Neuronal stem cell (in vitro differentiated cells): ENCODE measurements at places on chromosomes 3 and 15.

- DNase-seq, result no peak
Measured at GRCh38 chr15:55789066-55789660, 46.2 kb upstream of the PRTG start.

DNA sequence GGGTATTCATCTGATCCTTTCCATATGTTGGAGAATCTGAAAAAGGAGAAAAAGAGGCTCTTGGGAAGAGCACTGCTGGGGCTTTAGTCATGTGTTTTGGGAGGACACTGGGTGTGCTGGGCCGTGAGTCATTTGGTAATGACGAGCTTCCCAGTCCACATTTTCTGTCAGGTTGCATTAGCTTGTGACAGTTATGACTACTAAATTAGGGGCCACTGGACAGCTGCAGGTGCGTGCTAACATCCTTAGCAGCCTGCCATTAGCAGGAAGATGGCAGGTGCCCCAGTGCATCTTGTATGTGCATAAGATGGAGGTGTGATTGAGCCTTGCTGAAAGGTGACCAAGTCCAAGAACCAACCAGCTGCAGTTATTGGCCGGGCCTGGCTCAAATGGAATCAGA is 242.4 kb downstream of the RYR3 start:
- DNase-seq, result no peak

- no peak for DNase-seq
Measured at GRCh38 chr3:69359339-69359893, 26.5 kb downstream of the FRMD4B start.

DNA sequence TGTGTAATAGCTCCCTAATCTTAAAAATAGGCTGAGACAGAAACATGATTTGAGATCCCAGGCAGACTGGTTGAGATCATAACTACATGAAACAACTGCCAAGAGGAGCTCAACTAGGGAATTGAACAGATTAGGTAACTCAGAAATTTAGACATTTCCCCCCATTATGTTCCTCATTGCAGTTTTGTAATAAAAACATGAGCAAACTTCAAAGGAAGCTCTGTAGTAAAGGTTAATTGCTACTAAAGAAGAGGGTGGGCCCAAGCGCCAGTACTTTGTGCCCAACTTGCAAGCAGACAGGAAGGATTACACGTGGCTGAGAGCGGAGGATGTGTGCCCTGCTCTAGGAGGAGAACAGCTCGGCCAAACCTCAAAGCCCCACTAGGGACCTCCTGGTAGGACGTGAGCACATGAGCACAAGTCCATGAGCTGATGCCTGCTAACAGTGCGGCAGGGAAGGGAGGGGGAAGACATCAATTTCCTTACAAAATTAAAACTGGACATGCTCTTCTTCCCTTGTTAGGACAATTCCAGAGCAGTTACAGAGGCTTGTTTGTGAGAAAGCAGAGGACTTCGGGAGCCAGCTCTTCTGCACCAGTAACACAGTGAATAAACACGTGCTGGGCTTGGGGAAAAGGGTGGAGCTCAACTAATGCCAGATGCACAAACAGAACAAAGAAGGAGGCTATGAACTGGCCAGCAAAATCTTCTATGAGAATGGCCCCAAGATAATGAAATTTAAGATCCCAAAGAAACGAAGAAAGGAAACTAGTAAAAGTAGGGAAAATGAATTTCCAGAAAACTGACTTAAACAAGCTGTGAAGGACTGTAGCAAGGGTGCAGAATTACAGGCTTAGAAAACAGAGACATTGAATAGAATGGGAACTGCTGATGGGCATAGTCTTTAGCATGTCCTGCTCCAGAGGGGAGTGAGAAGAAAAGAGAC is 275.5 kb downstream of the MECOM start:
- DNase-seq, result no peak

DNA sequence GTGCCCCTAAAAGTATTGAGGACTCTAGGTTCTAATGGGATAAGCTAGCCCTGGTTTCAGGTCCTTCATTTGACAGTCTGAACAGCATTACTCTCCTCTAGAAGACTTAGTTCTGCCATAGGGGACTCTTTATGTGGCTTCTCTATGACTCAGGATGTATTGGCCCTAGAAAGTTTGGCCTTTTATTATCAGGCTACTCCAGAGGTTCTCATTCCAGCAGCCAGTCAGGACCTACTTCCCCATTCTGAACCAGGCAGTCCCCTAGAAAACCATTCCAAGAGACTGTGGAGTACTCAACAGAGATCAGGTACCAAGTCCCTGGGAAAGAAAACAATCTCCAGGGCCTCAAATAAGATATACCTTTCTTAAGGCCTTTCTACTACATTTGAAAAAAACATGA is 157.9 kb upstream of the TSPAN3 start:
- no peak for DNase-seq

GRCh38 chr3:196272826-196273225 is 14.7 kb downstream of the PCYT1A start:
- no peak for DNase-seq
